Inflammatory macrophage treated with lipopolysaccharide for 1 hour (primary cell): ENCODE measurements at places on chromosomes 16 and 17.

- no peak for DNase-seq
Measured at GRCh38 chr16:18782697-18783429, 7.3 kb downstream of the RPS15A start.

DNA sequence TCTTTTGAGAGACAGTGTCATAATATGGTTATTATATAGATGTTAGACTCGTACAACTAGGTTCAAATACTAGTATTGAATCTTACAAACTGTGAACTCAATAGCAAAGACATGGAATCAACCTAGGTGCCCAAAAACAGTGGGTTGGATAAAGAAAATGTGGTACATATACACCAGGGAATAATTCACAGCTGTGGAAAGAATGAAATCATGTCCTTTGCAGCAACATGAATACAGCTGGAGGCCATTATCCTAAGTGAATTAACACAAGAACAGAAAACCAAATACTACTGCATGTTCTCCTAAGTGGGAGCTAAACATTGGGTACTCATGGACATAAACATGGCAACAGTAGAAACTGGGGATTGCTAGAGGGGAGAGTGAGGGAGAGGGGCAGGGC is 8.1 kb downstream of the PHKB start:
- DNase-seq = no peak

DNA sequence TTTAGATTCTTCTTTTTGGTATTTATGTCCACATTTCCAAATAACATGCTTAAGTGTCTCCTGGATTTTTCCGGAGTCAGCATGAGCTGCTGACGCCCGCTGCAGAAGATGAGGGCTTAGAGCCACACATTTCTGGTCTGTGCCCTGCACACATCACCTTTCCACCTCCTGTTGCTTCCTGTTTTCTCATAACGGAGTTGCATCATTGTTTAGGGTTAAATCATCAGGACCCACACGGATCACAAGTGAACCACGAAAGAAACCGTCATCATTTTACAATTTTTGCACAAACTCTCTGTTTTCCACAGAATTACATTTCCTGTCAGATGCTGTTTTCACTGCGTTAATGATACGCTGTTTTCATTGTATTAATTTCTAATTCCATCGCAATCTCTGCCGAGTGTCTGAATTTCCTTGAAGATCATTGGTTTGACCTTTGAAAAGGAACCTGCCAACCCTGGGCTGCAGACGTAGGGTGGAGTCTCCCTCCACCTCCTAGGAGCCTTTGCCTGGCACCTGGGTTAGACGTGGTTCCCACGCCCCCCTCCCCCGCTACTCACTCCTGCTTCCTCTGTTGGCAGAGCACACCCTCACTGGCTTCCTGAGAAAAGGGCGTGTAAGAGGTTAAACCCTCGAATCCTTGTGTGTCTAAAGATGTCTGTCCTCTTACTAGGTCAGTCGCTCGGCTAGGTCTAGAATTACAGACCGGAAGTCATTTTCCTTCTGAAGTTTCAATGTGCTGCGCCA is 68.2 kb downstream of the RNF213 start:
- DNase-seq = peak; percentile 64

DNA sequence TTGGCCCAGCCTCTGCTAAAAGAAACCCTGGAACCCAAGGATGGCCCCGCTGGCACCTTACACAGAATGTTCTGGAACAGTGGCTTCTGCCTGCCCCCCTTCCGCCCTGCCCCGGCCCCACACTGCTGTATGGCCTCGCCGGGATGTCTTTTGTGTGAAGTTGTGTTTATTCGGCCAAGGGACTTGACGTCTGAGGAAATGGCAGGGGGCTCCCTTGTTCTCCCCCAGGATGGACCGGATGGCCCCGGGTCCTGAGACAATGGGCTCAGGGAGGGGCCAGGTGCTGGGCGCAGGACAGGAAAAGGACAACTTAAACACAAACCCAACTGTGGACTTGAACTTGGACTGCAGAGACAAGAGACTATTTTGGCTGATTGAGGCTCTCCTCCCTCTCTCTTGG is 81.6 kb upstream of the GSE1 start:
- no peak for DNase-seq

DNA sequence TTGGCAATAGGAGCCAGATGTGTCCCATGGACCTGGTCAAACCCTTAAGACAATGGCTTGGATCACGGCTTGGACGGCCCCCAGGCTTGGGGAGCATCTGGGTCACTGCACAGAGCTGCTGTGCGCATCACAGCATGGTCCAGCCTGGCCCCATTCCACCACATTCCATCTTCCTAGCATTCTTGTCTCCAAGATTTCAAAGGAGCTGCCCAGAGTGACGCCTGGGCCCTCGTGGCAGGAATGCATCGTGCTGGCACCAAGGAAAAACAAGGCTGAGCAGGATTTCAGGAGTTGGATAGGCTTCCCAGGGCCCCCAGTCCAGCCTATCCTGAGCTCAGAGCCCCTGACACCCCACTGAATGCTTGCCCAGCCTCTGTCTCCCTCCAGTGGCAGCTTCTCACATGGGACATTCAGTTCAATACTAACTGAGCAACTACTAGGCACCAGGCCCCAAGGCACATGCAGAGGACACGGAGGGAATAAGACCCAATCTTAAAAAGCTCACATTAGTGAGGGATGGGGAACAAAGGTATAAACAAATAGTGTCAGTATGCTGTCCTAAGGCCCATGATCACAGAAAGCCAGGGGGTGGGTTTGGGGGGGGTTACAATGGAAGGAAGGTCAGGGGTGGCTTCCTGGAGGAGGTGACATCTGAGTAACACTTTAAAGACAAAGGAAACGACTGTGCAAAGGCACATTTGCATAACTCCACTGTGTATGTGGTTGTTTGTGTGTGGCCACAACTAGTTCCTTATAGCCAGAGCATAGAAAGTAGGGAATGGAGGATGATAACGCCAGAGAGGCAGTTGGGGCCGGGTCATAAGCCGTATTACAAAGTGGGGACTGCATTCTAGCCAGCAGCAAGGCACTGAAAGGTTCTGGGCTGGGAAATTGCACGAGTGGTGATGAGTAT is 34.1 kb downstream of the TK2 start:
- DNase-seq = peak; percentile 60

- no peak for DNase-seq
Measured at GRCh38 chr17:50219342-50219741, 17.9 kb upstream of the COL1A1 start.

DNA sequence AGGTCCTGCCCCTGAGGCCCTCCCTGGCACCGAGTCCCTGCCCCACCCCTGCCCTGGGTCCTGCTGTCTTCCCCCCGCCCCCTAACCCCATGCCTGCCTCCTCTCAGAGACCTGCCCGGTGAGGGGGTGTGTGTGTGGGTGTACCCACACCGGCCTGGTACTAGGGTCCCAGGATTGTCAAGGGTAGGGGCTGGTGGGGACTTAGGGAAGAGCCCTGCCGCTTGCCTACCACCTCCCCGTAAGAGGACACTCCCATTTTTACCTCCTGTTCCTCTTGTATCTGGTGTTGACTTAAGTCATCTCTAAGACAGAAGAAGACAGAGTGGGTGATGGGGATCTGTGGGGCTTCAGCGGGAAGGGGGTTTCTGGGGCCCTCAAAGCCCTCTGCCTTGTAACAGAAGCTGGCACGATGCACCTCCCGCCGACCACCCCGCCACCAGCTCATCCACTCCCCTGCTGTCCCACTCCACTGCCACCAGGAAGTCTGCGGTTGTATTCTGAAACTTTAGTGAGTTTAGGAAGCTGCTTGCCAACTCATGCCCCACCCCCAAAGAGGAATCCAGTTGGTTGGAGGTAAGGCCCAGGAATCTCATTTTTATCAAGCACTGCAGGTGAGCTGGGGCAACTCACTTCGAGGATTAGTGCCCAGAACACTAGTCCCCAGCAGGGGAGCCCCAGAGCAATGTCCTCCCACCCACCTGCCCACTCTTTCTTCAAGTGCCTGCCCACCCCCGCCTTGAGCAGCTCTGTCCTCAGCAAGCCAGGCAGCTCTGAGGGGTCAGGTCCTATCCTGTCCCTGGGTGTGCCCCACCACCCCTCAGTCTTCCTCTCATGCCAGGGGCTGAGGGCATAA is 5.6 kb downstream of the SPATA32 start:
- DNase-seq = no peak

- no peak for DNase-seq
Measured at GRCh38 chr17:32398946-32399345, 45.4 kb upstream of the PSMD11 start.

DNA sequence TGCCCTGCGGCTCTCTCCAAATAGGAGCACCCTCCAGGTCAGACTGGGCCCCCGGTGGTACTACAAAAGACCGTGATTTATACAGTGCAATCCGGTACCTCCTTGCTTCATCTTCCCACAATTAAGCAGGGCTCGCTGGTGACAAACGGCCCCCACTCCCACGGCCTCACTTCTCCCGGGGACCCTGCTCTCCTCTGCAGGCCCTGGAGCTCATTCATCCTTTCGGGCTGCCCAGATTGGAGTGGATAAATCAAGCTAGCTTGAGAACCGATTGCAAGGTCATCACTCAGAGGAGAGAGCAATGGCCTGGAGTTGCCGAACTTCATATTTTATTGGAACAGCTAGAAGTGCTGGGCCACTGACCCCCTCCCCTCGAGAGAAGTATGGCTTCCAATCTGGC is 193.5 kb upstream of the IRX6 start:
- no peak for DNase-seq

DNA sequence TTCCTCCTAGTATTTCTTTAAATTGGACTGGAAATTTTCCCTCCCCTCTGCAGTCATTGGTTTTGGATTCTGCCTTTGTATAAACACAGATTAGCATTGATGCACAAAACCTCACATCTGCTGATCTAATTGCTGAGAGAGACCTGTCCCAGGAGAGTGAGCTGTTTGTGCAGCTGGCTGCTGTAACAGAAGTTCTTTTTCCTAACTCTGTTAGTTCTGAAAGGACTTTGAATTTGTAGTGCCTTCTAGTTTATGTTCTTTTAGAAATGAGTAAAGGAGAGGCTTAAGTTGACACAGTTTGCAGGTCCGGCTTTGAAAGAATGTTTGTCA is 45.2 kb upstream of the KPNB1 start:
- no peak for DNase-seq

GRCh38 chr16:31709181-31709580 is 164.4 kb upstream of the ZNF267 start:
- DNase-seq = no peak

GRCh38 chr17:64780096-64781013 is 118.2 kb upstream of the SMURF2 start:
- peak; percentile 71 for DNase-seq

- DNase-seq = no peak
Measured at GRCh38 chr17:5888811-5889210, 181.4 kb upstream of the WSCD1 start.

GRCh38 chr17:3891626-3892094 is 1.2 kb downstream of the CAMKK1 start:
- DNase-seq = no peak

- DNase-seq = no peak
Measured at GRCh38 chr16:83475108-83475507, 332.7 kb upstream of the HSBP1 start.

DNA sequence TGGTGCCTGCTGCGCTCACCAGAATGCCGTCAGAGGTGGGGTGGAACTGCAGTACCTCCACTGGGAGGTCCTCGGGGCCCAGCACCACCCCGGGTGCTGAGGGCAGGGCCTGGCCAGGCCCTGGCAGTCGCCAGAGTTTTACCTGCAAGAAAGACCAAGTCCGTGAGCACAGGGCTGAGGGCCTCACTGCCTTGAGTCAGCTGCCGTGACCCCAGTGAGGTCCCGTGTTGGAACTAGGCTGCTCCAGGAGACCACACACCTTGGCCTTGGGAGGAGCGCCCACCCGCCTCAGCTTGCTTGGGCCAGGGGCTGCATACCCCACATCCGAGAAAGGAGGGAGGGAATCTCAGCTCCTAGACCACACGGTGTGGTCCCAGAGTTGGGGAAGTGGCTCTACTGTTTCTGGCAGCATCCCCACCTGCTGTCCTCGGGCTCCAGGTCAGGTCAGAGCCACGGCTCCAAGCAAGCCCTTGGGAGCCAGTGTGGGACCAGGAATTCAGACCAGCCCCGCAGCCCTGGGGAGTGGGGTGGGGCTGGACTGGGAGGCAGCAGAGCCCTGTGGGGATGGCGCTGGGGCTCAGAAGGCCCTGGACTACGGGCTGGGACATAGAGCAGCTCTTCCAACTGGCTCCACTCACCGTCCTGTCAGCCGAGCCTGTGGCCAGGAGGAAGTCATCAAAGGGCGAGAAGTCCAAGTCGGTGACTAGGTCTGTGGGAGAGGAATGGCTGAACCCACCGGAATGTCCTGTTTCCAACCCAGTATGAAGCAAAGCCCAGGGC is 8.7 kb downstream of the CORO7 start:
- no peak for DNase-seq

- no peak for DNase-seq
Measured at GRCh38 chr16:1494129-1494640, 1.0 kb downstream of the TELO2 start.

- DNase-seq = no peak
Measured at GRCh38 chr17:74148901-74149596, 54.4 kb upstream of the RPL38 start.

DNA sequence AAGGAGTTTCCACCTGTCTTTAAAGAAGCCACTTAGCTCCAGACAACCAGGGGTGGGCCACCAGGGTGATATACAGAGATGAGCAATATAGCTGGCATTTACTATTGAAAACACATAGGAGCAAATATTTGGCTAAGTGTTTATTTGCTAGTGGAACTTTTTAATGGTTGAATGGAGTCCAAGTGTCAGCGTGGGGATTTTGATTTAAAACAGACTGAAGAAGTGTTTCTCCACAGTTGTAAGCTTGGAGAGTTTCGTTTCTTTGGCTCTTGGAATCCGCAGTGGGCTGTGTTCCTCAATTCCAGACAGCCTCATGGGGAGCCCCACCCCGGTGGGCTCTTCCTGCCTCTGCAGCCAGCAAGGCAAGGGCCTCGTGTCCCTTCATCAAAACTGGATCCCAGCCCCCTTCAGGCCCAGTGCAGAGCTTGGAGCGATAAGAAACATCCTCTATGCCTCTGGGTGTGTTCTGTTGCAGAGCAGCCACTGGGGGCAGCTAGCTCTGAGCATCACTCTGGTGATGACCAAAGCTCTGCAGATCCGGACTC is 36.1 kb downstream of the NOG start:
- DNase-seq = no peak

- DNase-seq = no peak
Measured at GRCh38 chr16:55912022-55912421, 36.8 kb upstream of the CES5A start.

- peak; percentile 69 for DNase-seq
Measured at GRCh38 chr17:51269991-51270390, 9.6 kb downstream of the UTP18 start.

DNA sequence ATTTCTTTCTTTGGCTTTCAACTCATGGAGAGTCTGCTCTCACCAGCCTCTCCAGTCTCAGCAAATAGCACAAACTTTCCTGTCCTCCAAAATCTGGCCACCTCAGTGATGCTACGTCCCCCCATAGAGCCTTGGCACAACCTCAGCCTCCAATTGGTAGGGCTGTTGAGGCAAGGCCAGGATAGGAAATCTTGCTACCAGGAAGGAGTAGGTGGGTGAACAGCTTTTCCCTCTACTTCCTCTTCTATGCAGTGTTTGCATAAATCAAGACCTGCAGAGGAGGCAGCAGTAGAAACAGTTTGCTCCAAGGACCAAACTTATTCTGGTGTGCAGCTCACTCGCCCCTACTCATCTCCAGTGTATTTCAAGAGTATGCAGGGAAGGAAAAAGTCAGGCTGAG is 701 bp upstream of the DPEP2 start:
- peak; percentile 62 for DNase-seq

- no peak for DNase-seq
Measured at GRCh38 chr16:9275377-9275776, 183.9 kb downstream of the HAPSTR1 start.
